T-helper 17 cell (primary cell): ENCODE measurements at places on chromosomes 2 and 18. TPM values are rescaled to one million over a fixed set of nuclear protein-coding genes. Genes with fewer than 3 reads are reported as not detected.
A peak's percentile ranks its signal among the peaks of the same experiment; 100 is the strongest.

MC2R gene
- total RNA-seq = not detected

GMPPA gene
- 25.1 TPM for total RNA-seq

IL36A gene
- total RNA-seq = not detected

CCDC85A gene
- not detected for total RNA-seq

UGT1A5 gene
- not detected for total RNA-seq

DNA sequence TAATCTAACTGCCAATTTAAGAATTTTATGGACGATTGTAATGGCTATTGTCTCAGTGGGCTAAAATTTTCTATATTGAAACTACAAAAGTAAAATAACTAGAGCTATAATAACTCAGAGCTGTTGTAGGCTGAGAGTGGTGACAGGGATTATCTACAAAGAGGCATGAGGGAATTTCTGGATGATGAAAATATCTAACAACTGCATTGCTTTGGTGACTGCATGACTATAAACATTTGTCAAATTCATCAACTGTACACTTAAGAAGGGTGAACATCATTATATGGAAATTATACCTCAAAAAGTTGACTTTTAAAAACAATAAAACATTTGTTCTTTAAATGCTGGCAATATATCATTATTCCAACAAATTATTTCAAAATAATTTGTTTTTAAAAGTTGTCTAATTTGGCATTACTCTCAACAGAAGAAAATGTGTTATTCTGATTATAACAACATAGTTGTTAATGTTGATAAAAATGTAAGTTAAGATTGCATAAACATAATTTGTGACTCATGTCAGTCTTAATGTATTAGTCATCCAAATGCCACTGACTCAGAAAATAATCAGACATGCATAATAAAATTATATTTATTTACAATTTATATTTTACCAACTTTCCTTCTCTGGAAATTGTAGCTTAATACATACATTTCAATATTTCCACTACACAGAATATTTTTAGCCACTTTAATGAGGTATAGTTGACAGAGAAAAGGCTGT, 865.1 kb upstream of the VRK2 start:
- DNase-seq = no peak

GRCh38 chr2:108236676-108237335, 3.0 kb upstream of the SULT1C3 start:
- no peak for DNase-seq

GRCh38 chr2:163983911-163984310, 248.1 kb upstream of the FIGN start:
- DNase-seq = no peak

GRCh38 chr18:10497206-10497749, 28.5 kb upstream of the NAPG start:
- DNase-seq = no peak

GRCh38 chr2:15842758-15843666, 97.3 kb upstream of the MYCN start:
- no peak for DNase-seq

- DNase-seq = no peak
These were observed 310.6 kb upstream of the PIK3C3 start for GRCh38 chr18:41644466-41644865.

- no peak for DNase-seq
These were observed 429.6 kb downstream of the NCKAP5 start for GRCh38 chr2:133138693-133139092.

DNA sequence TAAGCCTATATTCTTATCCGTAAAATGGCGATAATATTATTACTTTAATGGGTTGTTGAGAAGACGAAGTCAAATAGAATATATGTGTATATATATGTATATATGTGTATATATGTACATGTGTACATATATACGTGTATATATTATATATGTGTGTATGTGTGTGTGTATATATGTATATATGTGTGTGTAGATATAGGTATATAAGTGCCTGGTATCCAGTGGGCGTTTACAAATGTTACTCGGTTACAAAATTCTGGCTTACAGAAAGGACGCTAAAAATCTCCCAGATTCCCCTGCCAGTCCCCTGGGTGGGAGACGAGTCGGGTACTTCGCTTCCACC, 295 bp upstream of the MTX2 start:
- no peak for DNase-seq

DNA sequence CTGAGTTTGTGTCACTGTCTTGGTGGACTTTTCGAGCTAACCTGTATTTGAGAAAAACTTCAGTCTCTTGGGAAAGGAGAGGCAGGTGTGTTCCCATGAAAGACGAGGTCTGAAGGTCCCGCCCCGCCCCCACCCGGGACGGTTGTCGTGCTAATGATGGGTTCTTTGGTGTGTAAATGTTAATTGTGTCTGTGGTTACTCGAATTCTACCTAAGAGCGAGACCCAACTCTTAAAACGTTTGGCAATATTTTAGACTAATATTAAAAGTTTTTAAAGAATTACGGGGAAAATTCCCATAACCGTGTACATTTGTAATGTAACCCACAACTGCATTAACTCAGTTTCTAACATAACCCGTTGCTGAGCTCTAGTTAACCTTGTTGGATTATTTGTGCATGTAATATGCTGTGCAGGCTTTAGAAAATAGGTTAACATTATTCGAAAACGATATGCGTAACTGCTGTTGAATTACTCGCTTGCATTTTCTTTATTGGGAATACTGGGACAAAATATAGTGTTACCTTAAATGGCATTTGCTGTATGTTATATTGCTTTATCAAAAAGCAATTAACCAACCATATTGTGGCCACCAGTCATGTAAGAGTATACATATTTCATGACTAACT, 833 bp downstream of the EPB41L5 start:
- no peak for DNase-seq

DNA sequence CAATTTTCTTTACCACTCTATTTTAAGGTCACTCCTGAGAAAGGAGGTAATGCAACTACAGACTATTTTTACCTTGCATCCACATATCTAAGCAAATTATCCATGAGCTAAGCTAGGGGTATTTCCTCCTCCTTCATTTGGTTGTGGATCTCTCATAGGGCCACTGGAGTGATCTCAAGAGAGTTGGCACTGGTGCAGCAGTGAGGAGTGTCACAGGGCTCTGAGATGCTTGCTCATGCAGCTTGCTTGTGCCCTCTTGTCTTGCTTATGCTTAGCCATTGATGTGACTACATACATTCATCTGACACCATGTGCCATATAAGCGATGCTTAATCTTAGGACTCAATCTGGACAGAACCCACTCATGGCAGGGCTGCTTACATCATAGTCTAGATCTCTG, 950.3 kb downstream of the TSN start:
- no peak for DNase-seq

DNA sequence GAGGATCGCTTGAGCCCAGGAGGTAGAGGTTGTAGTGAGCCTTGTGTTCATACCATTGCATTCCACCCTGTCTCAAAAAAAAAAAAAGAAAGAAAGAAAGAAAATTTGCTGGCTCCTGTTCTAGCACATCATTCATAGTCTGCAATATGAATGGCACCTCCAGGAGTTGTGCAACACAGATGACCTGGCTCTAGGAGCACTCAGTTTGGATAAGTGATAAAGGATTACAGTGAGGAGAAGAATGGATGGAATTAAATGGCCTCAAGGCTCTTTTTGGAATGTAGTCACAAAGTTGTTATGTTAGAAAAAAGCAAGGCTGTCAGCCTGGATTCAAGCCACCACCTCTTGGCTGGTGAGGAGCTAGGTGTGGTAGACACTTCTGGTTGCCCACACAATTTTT, 21.5 kb upstream of the SPRED2 start:
- no peak for DNase-seq

DNA sequence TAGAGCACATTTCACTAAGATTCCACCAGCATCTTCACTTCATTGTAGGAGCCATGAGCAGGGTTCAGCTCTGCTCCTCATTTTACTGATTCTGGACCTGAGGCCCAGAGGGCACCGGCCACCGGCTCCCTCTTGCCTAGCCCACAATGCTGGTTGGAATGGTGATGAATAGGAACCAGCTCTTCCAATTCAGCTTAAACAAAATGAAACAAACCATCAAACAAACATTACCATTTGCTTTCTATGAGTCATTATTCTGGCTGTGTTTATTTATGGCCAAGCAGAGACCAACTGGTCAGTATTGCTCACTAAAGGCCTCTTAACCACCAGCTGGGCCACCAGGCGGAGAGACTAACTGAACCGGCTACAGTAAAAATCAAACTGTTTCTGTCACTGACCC, 176.7 kb downstream of the MTX2 start:
- DNase-seq = no peak

DNA sequence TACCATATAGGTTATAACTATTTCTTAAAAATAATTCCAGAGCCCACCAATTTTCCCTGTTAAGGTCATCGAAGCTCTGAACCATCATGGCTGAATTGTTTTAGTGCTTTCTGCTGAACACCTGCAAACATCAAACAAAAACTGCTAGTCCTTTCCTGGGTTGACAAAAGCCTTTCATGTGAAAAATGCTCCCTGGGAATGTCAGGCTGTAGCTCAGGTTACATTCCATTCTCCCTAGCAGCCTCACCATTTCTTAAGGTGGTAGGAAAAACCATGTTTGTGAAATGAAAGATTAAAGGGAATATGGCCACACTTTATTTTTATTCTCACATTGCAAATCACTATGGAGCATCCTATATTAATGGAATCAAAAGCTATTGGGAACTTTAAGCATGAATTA, 5.7 kb downstream of the TCF4 start:
- DNase-seq = no peak

DNA sequence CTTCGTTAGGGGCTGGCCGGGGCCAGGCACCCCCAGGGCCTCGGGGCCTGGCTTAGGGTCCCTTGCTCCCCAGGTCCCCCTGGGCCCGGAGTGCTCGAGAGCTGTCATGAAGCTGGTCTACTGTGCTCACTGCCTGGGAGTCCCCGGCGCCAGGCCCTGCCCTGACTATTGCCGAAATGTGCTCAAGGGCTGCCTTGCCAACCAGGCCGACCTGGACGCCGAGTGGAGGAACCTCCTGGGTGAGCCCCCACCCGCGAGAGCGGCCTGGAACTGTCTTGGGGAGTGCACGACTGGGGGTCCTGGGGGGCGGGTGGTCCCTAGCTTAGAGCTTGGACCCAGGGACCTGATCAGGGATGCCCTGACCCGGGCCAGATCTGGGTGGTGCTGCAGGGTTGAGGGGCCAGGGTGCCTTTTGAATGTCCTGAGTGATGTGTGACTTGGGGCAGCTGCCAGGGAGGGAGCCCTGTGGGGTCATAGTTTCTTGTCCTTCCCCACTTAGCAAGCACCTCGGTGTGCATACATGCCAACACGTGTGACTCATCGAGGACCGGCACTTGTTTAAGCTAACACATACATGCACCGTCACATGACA, 27.9 kb downstream of the GPC1 start:
- DNase-seq = peak; percentile 5

- DNase-seq = no peak
These were observed 6.2 kb upstream of the GORASP2 start for GRCh38 chr2:170922634-170923494.
